ENCODE measurements at places on chromosomes 12 and 14. TPM values are rescaled to one million over a fixed set of nuclear protein-coding genes. Genes with fewer than 3 reads are reported as not detected.

RASSF9 gene
- total RNA-seq, result 0.39 TPM

CLEC4C gene
- not detected for total RNA-seq

ANO4 gene
- 2.9 TPM for total RNA-seq

RD3L gene
- not detected for total RNA-seq

CEBPE gene
- total RNA-seq, result not detected

CELA1 gene
- total RNA-seq, result not detected

TDRD9 gene
- total RNA-seq, result not detected

BEGAIN gene
- total RNA-seq, result 3.0 TPM

STON2 gene
- 50.0 TPM for total RNA-seq

B3GNT4 gene
- total RNA-seq, result 1.4 TPM

ACVRL1 gene
- not detected for total RNA-seq

DUSP6 gene
- 179 TPM for total RNA-seq

RNASE3 gene
- not detected for total RNA-seq

TAS2R50 gene
- 0.33 TPM for total RNA-seq

SLC17A8 gene
- 0.11 TPM for total RNA-seq

ABHD12B gene
- 102 TPM for total RNA-seq
